ENCODE measurements at places on chromosomes 11 and 22. TPM values are rescaled to one million over a fixed set of nuclear protein-coding genes. Genes with fewer than 3 reads are reported as not detected.
A peak's percentile ranks its signal among the peaks of the same experiment; 100 is the strongest.

Gene METTL15
- 19.9 TPM for total RNA-seq

Gene NDUFV1
- 223 TPM for total RNA-seq

Gene IGLL1
- total RNA-seq = not detected

Gene NAALADL1
- not detected for total RNA-seq

Gene WNT11
- total RNA-seq = not detected

Gene ASPHD2
- 4.0 TPM for total RNA-seq

Gene LBHD1
- 8.7 TPM for total RNA-seq

Gene TRIM6
- total RNA-seq = 0.75 TPM

Gene SPI1
- total RNA-seq = not detected

DNA sequence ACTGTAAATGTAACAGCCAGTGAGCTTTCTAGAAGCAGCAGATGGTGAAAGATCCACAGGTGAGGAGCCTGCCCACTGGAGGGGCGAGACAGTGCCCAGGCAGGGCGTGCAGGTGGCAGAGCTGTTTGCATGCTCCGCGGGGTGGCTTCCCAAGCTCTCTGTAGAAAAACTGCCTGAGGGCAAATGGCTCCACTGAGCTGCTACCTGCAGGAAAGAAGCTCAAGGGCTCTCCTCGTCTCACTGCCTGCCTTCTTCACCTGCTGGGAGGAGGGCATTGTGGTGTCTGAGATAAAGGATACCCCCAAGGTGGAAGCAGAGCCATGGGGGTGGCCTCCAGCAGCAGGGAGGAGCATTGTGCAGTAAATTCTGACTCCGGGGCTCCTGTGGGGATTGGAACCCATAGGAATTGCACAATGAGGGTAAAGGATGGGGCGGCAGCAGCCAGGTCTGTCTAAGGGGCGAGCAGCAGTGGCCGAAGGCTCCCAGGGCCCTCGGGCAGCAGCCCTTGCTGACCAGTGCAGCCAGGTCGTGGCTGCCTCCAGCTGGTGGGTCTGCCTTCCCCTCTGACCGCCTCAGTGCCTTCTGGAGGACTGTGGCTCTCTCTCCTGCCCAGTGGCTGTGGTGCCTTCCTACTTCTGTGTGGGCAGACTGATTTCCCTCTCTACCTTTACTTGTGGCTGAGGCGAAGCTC lies 28.0 kb upstream of the CABP7 start:
- DNase-seq = no peak

DNA sequence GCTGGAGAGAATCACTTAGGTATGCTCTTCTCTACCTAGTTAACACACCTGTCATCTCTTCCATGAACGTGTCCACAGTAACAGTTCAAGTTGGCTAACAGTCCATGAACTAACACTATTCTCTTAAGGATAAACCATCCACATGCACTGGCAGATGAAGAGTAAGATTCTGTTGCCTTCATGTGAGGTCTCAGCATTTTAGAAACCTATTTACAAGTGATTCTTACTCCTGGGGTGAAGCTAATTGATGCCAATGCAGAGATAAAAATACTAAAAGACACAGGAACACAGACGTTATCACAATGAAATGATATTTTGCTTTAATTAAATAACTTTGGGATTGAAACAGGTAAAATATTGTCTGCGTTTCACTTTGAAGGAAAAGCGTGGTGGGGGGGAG lies 1.3 kb downstream of the LRRC4C start:
- DNase-seq = no peak

DNA sequence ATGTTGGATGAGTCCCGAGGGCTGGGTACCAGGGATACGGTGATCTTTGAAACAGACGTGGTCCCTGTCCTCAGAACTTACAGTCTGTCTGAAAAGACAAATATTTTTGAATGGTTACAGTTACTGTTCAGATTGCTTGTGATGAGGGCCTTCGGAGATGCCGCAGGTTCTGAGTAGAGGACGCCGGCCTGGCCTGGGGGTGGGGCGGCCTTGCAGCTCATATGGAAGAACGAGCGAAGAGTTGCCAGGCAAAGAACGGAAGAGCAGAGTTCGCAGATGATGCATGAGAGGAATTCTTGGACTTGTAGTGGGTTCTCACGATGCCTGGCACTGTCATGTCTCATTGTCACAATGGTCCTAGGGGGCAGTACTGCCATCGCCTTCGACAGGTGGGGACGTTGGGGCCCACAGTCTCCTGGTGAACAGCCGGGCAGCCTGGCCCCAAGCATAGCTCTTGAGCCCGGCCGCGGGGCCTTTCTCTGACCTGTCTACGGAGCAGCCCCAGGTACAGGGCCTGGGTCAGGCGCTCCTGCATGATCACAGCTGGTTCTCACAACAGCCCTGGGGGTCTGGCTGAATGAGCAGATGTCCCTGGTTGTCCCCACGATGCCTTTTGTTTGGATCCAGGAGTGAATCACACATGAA lies 60.9 kb upstream of the PARVG start:
- DNase-seq = no peak

GRCh38 chr11:85407648-85408047 lies 219.5 kb downstream of the DLG2 start:
- no peak for DNase-seq

DNA sequence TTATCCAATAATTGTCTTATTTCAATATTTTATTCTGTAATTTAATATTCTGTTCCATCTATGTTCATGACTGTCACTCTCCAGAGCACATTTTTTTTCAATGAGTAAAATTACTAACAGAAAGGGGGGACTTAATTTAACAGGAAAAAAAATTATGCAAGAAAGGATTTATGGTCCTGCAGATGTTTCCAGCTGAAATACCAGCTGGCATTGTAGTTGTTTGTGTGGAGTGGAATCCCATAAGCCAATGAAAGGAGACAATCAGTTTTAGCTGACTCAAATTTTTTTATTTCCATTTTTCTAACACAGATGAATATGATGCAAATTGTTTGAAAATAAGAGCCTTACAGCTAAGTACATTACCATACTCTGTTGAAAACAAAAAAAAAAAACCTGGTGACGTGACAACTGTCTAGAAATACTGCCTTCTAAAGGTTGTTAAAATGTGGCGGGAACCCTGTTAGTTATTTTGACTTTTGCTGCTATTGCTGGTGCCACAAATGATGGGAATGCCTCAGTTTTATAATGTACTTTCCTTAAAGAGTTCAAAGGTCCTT lies 389.1 kb downstream of the ETS1 start:
- no peak for DNase-seq

GRCh38 chr11:11810764-11811726 lies 30.7 kb upstream of the USP47 start:
- DNase-seq = no peak

- no peak for DNase-seq
Observed at GRCh38 chr11:32333320-32333991, 101.9 kb downstream of the WT1 start.

- DNase-seq = no peak
Observed at GRCh38 chr11:120842195-120842594, 181.7 kb upstream of the TBCEL start.

GRCh38 chr11:92026664-92027063 lies 198.0 kb upstream of the FAT3 start:
- no peak for DNase-seq

DNA sequence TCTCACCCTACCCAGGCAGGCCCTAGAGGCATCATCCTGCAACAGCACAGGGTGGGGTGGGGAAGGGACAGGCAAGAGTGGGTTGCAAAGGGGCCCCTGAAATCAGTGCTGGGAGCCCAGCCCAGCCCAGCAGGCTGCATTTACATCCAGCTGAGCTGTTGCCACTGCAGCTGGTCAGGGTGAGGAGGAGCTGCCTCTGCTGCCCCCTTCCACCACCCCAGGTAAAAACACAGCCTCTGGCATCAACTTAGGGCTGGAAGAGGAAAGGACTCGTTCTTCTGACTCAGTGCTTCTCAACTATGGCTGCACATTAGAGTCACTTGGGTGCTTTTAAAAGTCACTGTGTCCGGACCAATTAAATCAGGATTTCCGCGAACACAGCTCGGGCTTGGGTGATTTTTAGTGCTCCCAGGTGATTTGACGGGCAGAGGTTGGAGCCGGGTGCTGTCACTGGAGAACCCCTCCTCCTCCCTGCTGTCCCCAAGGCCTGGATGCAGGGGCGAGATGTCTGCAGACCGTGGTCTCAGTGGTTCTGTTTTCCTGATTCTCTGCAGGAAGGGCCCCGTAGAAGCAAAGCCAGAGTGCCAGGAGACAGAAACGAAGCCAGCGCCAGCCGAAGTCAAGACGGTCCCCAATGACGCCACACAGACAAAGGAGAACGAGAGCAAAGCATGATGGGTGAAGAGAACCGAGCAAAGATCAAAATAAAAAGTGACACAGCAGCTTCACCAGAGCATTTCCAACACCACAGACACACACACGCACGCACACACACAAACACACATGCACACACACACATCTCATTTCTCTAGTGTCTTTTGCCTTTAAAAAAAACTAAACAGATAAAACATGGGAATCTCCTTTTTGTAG lies 39.4 kb upstream of the TTC12 start:
- peak; percentile 23 for DNase-seq

GRCh38 chr11:2885017-2885677 lies 428 bp downstream of the CDKN1C start:
- DNase-seq = peak; percentile 47

DNA sequence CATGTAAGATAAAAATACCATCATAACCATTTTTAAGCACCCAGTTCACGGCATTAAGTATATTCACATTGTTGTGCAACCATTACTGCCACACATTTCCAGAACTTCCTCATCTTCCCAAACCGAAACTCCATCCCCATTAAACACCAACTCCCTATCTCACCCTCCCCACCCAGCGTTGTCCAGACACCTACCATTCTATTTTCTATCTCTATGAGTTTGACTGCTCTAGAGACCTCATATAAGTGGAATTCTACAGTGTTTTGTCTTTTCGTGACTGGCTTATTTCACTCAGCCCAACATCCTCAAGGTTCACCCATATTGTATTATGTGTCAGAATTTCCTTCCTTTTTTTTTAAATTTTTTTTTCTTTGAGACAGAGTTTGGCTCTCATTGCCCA lies 45.2 kb downstream of the PPFIA1 start:
- no peak for DNase-seq

DNA sequence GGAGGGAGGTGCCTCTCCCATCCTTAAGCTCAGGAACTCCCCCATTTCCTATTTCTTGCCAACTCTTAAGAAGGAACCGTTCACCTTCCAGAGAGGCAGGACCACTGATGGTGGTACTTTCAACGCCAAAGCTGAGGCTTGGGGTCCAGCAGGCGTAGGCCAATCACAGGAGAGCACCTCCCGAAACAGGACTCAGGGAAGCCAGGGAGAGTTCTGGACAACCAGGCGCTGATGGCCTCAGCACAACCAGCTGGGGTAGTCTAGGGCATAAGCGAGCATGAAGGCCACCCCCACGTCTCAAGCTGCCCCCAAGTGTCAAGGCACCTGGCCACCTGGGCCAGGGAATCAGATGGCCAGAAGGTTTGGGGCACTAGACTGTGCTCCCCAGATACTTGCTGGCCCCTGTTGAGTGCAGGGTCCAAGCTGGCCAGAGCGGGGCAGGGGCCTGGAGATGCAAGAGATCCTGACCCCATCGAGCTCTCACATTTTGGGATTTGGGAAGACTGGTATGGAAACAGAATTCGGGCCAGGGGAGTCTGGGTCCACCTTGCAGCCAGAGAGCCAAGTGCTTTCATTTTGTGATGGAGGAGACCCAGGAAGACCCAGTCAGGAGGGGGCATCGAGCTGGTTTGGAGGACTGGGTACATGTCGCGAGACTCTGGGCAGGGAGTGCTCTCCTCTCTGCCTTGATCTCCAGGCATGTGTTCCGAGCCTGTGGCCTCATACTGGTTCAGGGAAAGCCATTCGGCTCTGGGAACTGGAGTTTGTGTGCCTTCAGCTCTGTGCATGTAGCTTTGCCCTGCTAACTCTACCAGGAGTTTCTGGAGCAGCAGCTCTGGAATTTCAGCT lies 926 bp downstream of the CD6 start:
- no peak for DNase-seq

GRCh38 chr11:16336721-16337120 lies 19.6 kb downstream of the SOX6 start:
- no peak for DNase-seq

DNA sequence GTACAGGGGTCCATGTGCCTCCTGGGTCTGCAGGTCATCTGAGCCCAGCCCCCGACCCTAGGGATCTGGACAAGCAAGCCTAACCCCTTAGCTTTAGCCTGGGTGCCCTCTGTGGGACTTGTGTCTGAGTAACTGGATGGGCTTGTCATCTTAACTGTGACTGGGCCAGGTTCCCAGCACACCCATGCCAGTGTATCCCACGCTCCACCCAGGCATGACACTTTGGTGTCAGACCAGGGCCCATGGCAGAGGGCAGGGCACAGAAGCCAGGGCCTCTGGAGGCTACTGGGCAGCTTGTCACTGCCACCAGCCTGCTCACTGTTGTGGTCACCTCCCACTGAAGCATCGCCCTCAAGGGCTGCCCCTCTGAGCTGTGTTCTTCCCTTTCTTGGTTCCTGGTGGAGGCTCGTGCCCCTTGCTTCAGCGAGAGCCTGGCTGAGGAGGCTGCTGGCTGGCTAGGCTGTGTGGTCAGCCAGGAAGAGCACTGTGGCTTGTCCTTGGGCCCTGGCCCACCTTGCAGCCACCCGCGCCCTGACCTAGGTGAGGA lies 80.8 kb downstream of the ST3GAL4 start:
- DNase-seq = no peak

GRCh38 chr11:79437981-79438630 lies 2.7 kb downstream of the TENM4 start:
- peak; percentile 45 for DNase-seq

DNA sequence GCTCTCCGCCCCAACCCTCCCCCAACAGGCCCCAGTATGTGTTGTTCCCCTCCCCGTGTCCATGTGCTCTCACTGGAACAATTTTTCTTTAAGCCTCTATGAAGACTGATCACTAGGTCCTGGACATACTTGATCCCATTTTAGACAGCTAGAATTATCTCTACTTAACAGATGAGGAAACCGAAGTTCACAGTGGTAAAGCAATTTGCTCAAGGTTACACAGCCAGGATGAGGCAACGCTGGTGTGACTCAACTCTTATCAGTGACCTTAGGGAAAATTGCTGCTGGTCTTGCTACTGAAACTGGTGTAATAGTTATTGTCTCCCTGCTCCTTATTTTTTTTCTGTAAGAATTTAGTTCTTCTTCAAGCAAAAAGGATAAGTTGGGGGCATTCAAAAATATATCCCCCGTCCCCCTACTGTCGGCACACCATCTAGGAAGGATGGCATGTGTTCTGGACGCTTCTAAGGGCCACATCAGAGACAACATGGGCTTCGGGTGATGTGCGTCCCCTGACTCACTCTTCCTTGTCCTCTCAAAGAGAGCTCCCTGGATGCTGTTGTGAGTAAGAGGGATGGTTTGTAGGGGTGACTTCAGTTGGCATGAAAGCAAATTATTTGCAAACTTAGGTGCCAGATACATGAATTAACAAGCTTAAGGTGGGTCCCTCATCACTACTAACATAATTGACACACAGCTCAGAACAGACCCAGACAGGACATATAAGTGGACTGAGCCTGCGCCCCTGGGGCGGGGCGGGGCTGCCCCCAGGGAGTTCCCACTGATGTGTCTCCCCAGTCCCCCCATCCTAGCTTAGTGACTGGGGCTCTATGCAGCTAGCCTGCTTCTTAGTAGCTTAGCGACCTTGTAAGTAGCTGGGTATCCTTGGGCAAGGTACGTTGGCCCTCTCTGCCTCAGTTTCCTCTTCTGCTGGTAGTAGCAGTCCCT lies 23.6 kb upstream of the ALX4 start:
- peak; percentile 77 for DNase-seq

- no peak for DNase-seq
Observed at GRCh38 chr11:66834943-66835342, 8.3 kb upstream of the RCE1 start.

- no peak for DNase-seq
Observed at GRCh38 chr11:79043726-79044125, 397.1 kb downstream of the TENM4 start.
